Activated CD8-positive, alpha-beta memory T cell treated with anti-CD3 and anti-CD28 coated beads for 24 hours (primary cell): ENCODE measurements at places on chromosomes 3 and 15.
A peak's percentile ranks its signal among the peaks of the same experiment; 100 is the strongest.

DNA sequence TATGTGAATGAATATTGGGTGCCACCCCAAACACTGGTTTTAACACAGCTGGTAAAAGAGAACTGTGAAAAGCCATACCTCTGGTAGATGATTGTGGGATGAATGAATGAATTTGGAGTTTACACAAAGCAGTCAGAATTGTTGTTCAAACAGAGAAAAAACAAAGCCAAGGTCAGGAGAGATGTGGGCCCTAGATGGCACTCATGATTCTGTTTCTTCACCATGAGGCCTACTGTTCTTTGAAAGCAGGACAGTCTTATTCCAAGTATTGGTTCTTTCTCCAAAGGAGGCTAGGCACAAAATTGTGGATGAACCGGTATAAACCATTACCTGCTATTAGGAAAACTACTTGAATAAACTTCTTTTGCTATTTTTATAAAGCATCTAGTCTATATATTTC, 97.6 kb downstream of the SAMMSON start:
- DNase-seq = no peak

DNA sequence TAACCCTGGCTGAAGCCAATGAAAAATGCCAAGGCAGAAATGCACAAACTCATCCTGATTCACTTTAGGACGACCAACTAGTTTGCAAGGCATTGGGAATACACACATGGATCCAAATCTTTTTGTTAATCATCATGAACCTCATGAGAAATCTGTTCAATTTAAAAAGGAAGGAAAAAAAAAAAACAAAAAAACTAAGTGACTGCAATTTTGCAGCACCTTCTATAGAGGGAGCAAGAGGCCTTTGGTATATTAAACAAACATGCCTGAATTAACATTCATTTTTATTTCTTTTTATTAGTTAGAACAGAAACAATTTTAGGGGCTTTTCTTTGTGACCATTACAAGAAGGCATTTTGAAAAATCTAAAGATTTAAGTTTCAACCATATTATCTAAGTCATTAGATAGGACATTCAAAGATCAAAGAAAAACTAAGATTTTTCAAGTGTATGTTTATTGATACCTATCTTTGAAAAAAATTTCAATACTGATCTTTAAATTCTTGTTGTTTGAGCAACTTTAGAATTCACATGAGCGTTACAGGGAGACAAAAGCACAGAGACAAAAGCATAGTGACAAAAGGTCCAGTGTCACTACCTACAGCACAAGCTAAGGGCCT, 182.4 kb downstream of the CBLB start:
- no peak for DNase-seq

DNA sequence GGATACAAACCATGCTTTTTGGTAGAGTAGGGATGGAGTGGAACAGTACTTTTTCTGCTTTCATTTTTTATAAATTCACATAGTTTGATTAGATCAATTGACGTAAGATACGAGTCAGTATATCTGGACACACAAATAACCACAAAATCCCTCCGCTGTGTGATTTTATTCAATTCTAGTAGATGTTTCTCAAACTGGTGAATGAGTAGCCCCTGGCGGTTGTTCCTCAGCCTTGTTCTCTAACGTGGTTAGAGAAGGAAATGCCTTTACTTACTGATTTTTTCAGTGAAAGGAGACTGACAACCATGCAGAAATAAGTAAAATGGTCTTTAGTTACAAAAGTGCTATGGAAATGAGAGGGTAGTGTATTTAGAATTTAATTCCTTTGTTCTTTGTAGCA, 161.0 kb downstream of the TCF12 start:
- no peak for DNase-seq

DNA sequence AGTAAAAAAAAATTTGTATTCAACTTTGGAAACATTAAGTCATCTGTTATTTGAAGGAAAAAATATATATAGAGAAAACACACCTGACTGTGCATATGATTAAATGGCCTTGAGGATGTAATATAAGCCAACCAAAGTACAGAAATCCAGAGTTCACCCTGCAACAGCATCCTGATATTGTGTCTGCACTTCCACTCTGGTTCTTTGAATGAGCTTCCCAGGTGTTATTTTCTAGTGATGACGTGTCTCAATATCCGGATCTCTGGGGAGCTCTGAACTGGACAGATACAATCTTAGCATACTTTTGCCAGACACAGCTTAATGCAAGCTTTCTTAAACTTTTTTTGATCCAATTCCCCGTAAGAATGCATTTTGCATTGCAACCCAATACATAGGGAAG, 19.5 kb upstream of the PIK3CB start:
- DNase-seq = no peak

GRCh38 chr15:82710208-82710555, 507 bp upstream of the AP3B2 start:
- no peak for DNase-seq

DNA sequence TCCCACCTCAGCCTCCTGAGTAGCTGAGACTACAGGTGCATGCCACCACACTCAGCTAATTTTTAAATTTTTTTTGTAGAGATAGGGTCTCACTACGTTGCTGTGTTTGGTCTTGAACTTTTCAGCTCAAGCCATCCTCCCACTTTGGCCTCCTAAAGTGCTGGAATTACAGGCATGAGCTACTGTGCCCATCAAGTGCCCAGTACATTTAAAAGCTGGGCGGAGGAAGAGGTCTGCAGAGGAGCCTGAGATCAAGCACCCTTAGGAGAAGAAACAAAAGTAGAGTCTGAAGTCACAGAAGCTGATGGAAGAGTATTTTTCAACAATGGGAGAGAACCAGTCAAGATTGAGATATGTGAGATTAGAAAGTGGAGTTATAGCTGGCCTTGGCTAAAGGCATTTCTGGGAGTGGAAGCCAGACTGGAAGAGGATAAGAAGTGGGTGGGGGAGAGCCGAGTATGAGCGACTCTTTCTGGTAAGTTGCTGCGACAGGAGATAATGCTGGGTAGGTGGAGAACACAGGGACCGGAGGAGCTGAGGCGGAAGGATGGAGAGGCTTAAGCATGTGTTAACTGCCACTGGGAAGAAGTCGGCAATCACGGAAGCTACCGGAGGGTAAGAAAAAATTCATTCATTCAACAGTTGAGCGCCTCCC, 782 bp upstream of the IREB2 start:
- DNase-seq = peak; percentile 60

GRCh38 chr3:79994397-79994796, 226.6 kb upstream of the ROBO1 start:
- DNase-seq = no peak

DNA sequence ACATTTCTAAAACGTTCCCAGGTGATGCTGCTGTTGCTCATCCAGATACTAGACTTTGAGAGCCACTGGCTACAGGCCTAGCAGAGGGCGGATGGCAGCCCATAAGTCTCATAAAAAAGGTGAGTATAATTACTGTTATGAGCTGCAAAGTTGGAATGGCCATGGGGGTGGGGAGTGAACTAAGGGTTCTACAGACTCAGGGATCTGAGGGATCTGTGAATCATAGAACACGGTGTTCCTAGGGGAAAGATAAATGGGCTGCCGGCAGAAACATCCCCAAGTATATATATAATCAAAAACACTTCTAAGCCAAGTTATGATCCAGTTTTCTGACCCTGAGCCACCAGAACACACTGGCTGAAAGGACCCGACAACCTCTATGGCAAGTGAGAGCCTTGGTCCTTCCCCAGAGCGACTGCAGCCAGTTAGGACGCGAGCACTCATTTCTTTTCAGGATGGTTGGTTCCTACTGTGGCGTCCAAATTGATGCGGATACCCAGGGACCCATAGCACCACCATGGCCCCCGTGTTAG, 7.9 kb upstream of the SYNM start:
- DNase-seq = no peak
